ENCODE measurements at places on chromosomes 6 and 20. TPM values are rescaled to one million over a fixed set of nuclear protein-coding genes. Genes with fewer than 3 reads are reported as not detected.

DNA sequence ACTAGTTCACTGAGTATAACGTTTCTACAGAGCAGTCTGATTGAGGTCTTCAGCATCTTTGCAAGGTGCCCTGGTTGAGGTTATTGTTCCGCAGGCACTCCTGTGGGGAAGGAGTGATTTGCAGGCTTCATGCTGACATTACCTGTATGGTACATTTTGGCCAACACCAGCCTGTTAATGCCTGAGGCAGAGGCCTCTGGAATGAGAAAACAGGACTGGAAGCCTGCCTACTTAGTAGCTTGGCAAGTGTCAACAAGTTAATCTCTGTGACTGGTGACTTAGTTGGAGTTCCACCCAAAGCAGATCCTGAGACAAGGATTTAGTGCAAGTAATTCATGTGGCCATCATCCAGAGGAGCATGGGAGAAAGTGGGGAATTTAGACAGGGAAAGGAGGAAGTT lies 24.6 kb downstream of the MAS1 start:
- H3K4me1 ChIP-seq, result no peaks in the 10 kb centered on the region
- no peak overlapping the region for H3K27ac ChIP-seq
- no peaks in the 10 kb centered on the region for H3K27me3 ChIP-seq
- no peaks in the 10 kb centered on the region for H3K36me3 ChIP-seq
- no peak overlapping the region for H3K4me3 ChIP-seq
- no peak for DNase-seq

DNA sequence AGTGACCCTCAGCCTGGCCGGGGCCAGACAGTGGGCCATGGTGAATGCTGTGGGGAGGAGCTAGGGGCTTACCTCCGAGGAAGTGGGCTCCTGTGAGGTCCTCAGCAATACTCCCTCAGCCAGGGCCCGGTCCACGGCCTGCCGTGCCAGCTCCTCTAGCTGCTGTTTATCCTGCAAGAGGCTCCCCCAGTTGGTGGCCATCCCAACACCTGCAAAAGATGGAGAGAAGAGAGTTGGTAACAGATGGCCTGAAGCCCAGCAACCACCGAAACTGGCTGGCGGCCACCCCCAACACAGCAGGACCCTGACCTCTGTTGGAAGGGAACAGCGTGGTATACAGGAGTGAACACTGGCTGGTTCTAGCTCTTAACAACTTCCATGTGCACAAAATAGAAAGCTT lies 4.0 kb downstream of the GSS start:
- no peaks in the 10 kb centered on the region for H3K27me3 ChIP-seq
- no peak overlapping the region for H3K4me3 ChIP-seq
- peaks cover 13% of the 10 kb centered on the region for H3K4me1 ChIP-seq
- no peaks in the 10 kb centered on the region for H3K36me3 ChIP-seq
- DNase-seq, result no peak

DNA sequence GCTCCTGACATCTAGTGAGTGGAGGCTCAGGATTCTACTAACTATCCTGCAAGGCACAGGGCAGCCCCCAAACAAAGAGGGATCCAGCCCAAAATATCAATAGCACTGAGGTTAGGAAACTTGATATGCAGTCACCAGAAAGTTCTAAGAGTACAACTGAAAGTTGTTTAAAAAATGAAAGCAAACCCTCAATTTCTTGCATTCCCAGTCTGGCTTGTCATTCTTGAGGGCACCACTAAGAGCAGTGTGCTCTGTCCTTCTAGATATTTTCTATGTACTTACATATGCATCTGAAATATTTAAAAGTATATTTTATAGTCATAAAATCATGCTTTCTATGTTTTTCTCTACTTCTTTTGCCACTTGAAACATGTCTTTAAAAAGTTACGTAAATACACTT lies 35.9 kb downstream of the CST8 start:
- H3K27ac ChIP-seq, result no peak overlapping the region
- no peak overlapping the region for H3K4me3 ChIP-seq
- peaks cover 24% of the 10 kb centered on the region for H3K4me1 ChIP-seq
- no peak for DNase-seq
- no peaks in the 10 kb centered on the region for H3K27me3 ChIP-seq

DNA sequence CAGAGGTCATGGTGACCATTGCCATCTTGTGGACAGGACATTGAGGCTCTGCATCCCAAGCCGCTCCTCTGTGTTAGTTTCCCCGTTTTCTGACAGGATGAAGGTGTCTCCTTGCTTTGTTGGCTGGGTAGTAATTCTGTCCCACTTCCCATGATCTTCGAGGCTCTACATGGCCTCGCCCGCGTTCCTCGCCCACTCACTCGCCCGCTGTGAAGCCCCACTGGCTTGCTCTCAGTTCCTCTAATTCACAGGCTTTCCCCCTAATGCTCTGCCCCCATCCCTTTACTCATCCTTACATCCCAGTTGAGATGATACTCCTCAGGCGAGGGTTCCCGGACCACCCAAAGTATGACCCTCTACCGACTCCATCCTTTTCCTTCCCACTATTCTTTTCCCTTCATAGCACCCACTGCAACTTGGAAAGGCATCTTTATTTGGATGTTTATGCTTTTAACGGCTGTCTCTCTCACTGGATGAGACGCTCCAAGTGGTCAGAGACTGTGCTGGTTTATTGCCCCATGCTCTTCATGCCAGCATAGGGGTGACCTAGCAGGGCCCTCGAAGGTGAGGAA lies 511 bp upstream of the SLC35B2 start:
- peak overlapping the region; percentile 96 for H3K4me3 ChIP-seq
- DNase-seq, result no peak

- H3K27ac ChIP-seq, result no peak overlapping the region
- H3K4me1 ChIP-seq, result peaks cover 18% of the 10 kb centered on the region
- H3K36me3 ChIP-seq, result no peaks in the 10 kb centered on the region
- no peak for DNase-seq
Measured at GRCh38 chr20:38256021-38256420, 4.5 kb downstream of the KIAA1755 start.

DNA sequence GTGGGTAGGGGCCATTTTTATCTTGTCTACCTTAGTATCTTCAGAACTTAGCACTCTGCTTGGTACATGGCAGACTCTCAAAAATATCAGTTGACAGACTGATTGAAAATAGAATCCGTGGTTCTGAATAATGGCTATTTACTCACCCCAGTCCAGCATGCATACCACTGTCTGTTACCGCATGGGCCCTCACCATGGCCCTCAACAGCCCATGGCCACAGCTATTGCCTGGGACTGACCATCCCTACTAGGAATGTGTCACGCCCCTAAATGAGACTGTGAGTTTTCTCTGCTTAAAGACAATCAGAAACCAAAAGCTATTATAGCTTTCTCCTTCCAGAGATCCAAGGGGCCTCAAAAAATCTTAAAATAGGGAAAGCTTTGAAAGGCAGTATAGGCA lies 207.7 kb downstream of the ATXN1 start:
- H3K4me3 ChIP-seq, result no peak overlapping the region
- H3K27ac ChIP-seq, result no peak overlapping the region
- no peaks in the 10 kb centered on the region for H3K4me1 ChIP-seq

ID4 gene
- 29.2 TPM for total RNA-seq

GRCh38 chr20:41575412-41575811 lies 42.8 kb downstream of the CHD6 start:
- H3K27ac ChIP-seq, result no peak overlapping the region
- H3K4me1 ChIP-seq, result peaks cover 3% of the 10 kb centered on the region
- H3K4me3 ChIP-seq, result no peak overlapping the region
- H3K36me3 ChIP-seq, result no peaks in the 10 kb centered on the region

GPR63 gene
- 18.2 TPM for total RNA-seq

GRCh38 chr6:26362836-26363220 lies 2.2 kb upstream of the BTN3A2 start:
- no peak overlapping the region for H3K4me3 ChIP-seq
- H3K36me3 ChIP-seq, result no peaks in the 10 kb centered on the region
- no peaks in the 10 kb centered on the region for H3K4me1 ChIP-seq
- DNase-seq, result no peak

GRCh38 chr20:31806564-31807355 lies 12.4 kb upstream of the MYLK2 start:
- no peaks in the 10 kb centered on the region for H3K27me3 ChIP-seq
- no peak for DNase-seq
- H3K27ac ChIP-seq, result no peak overlapping the region
- H3K4me1 ChIP-seq, result no peaks in the 10 kb centered on the region
- H3K4me3 ChIP-seq, result no peak overlapping the region
- H3K36me3 ChIP-seq, result no peaks in the 10 kb centered on the region

DNA sequence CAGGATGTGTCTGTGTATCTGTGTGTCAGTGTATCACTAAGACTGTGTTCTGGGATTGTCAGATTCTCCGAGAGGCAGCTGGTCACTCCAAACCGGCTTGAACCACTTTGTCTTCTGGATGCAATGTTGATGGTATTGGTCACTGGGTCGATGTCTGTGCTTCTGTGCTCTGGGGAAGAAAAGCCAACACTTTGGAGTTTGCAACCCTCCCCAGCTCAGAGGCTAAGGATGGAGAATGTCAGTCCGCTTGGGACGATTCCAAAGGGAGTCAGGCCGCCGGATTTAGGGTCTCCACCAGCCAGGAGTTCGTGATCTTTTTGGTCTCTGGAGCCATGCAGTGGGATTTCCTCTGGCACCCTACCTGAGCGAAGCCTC lies 5.2 kb downstream of the MAFB start:
- peaks cover 18% of the 10 kb centered on the region for H3K4me1 ChIP-seq
- no peak for DNase-seq
- H3K27ac ChIP-seq, result no peak overlapping the region
- no peaks in the 10 kb centered on the region for H3K36me3 ChIP-seq
- peaks cover 100% of the 10 kb centered on the region for H3K27me3 ChIP-seq
- H3K4me3 ChIP-seq, result peak overlapping the region; percentile 49

- no peaks in the 10 kb centered on the region for H3K27me3 ChIP-seq
- DNase-seq, result no peak
- H3K4me3 ChIP-seq, result no peak overlapping the region
Measured at GRCh38 chr6:140344142-140344913, 969.9 kb upstream of the CITED2 start.

- H3K4me1 ChIP-seq, result no peaks in the 10 kb centered on the region
- no peak overlapping the region for H3K4me3 ChIP-seq
- no peaks in the 10 kb centered on the region for H3K27me3 ChIP-seq
- H3K36me3 ChIP-seq, result no peaks in the 10 kb centered on the region
- H3K27ac ChIP-seq, result no peak overlapping the region
- no peak for DNase-seq
Measured at GRCh38 chr6:167296902-167297301, 5.8 kb downstream of the UNC93A start.

GRCh38 chr20:23613676-23614075 lies 8.0 kb upstream of the CST9 start:
- H3K4me1 ChIP-seq, result peaks cover 10% of the 10 kb centered on the region
- H3K27me3 ChIP-seq, result no peaks in the 10 kb centered on the region
- no peak overlapping the region for H3K27ac ChIP-seq
- H3K4me3 ChIP-seq, result no peak overlapping the region
- DNase-seq, result no peak
- H3K36me3 ChIP-seq, result no peaks in the 10 kb centered on the region

GRCh38 chr20:56289652-56290051 lies 41.1 kb downstream of the MC3R start:
- no peaks in the 10 kb centered on the region for H3K4me1 ChIP-seq
- no peaks in the 10 kb centered on the region for H3K36me3 ChIP-seq
- DNase-seq, result no peak
- no peak overlapping the region for H3K27ac ChIP-seq
- H3K4me3 ChIP-seq, result no peak overlapping the region

DNA sequence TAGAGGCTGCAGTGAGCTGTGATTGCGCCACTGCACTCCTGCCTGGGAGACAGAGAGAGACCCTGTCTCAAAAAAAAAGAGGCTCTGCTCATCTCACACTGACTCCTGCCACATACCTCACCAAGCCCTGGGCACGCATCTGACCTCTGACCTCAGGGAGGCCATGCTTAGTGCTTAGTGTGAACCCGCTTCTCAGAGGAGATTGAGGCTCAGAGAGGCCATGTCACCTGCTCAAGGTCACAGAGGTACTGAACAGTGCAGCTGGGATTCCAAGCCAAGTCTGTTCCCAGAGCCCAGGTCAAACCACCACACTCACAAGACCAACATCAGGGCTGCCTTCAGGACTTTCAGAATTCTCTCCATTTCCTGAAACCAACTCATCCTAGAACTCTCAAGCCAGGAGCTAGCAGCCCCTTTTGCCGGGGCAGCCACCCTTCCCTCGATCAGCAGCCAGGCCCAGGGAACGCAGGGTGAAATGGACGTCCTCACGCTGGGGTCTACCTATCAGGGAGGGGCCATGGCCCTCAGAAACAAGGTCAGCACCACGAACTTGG lies 2.9 kb downstream of the CABLES2 start:
- H3K27me3 ChIP-seq, result peaks cover 18% of the 10 kb centered on the region
- DNase-seq, result no peak
- peaks cover 7% of the 10 kb centered on the region for H3K4me1 ChIP-seq
- H3K36me3 ChIP-seq, result no peaks in the 10 kb centered on the region
- no peak overlapping the region for H3K4me3 ChIP-seq

GRCh38 chr20:54929191-54929590 lies 453.8 kb downstream of the DOK5 start:
- no peak overlapping the region for H3K27ac ChIP-seq
- H3K4me1 ChIP-seq, result no peaks in the 10 kb centered on the region
- no peak for DNase-seq
- H3K4me3 ChIP-seq, result no peak overlapping the region
- no peaks in the 10 kb centered on the region for H3K27me3 ChIP-seq

DNA sequence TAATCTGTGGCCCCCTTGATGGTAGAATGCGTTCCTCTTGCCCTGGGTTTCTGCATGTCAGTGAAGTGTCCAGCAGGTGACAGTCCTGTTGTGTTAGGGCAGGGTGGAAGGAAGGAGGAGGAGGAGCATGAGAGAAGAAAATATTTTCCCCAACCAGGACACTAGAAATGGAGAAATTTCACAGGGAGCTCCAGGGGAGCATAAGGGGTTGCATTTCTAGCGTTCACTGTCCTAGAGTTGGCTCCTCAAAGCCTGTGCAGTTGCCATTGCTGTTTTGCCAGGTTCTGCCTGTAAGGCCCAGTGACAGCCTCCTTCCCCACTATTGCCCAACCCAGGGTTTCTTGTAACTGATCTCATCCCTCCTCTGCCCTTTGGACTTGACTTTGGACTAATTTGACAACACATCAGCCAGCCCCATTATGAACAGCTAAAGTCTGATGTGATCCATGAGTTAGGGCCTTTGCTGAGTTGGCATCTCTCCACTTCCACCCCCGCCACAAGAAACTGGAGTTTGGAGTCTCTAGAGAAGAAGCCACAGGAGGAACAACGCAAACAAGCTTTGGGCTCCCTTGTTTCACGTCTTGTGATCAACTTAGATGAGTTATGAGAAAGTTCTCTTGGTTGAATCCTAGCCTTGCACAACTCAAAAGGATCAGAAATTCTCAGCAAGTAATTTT lies 14.0 kb upstream of the FAM50B start:
- H3K4me1 ChIP-seq, result no peaks in the 10 kb centered on the region
- H3K27ac ChIP-seq, result no peak overlapping the region
- no peak for DNase-seq
- no peaks in the 10 kb centered on the region for H3K27me3 ChIP-seq
- no peak overlapping the region for H3K4me3 ChIP-seq
- H3K36me3 ChIP-seq, result no peaks in the 10 kb centered on the region

Measured in neural progenitor cell (in vitro differentiated cells).